ENCODE measurements at places on chromosomes 3 and 15.

GRCh38 chr3:21170964-21171363, 580.0 kb downstream of the ZNF385D start:
- no peak for DNase-seq

GRCh38 chr3:1092771-1093170, at the start of gene CNTN6:
Gene CNTN6, plus strand, starts transcription at chr3:1093024. Its CDS starts 54,985 bp downstream, at chr3:1148009.
- DNase-seq: peak; percentile 19

DNA sequence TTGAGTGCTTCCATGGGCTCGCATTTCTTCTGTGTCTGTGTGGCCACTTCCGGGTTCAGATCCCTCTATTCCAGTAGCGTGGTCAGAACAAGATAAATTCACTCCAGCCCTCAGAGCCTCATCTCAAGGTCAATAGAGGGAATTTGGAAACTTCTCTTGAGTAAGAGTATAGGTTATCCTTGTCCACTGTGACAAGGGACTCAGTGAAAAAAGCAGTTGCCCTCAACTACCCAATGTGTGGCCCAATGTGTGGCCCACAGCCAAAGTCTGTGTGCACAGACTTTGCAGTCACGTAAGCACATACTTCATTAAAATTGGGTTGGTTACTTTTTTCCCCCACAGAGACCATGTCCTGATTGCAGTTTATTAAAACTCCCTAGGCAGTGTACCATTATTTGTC, 305.6 kb upstream of the SEMA6D start:
- peak; percentile 61 for DNase-seq

DNA sequence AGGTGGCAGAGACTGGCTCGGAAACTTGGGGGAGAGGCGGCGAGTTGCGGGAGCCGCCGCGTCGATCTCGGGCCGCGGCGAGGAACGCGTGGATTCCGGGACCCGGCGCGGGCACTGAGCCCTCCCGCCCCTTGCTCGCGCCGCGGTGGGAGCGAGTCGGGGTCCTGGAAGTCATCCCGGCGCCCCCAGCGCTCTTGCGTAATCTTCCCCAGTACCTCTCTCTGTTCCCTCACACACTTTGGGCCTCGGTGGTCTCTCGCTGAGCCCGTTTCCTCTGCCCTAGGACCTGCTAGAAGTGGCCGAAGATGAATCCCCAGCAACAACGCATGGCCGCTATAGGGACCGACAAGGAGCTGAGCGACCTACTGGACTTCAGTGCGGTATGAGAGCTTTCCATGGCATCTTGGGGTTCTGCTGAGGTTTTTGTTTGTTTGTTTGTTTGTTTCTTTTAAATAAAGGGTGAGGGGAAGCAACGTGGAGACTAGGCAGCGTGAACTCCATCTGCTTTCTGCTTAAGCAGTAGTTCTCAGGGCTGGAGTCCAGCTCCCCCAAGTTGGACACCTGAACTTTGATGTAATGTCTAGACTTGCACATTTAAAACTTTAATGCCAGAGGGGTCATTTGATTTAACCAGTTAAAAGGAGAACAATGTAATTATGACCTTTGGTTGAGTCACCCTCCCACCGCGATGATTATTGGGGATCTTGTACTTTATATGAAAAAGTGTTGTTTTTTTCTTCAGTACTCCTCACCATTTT, 1.3 kb downstream of the TCF12 start:
- peak; percentile 20 for DNase-seq

- DNase-seq: no peak
Measured at GRCh38 chr15:55615445-55615844, 27.3 kb upstream of the PYGO1 start.

DNA sequence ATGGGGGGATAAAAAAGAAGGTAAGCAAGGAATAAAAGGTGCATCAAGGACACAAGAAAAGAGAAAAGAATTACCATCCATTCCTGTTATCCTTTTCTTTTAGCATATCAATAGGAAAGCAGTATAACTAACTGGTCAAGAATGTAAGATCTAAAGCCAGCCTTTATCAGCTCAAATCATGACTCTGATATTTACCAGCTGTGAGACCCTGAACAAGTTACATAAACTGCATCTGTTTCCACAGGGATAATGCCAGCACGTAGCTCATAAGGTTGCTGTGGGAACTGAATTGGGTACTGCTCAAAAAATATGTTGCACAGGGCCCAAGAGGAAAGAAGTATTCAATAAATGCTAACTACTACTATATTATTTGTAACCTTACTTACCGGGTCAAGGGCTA, 1092.2 kb upstream of the CFAP20DC start:
- DNase-seq: no peak

Data from NCI-H1092 treated with DMSO at 0.1 percent for 48 hours (cell line).